Keratinocyte (primary cell): ENCODE measurements at places on chromosomes 6 and 20. TPM values are rescaled to one million over a fixed set of nuclear protein-coding genes. Genes with fewer than 3 reads are reported as not detected.
A peak's percentile ranks its signal among the peaks of the same experiment; 100 is the strongest.

GSTA1 gene
- polyA plus RNA-seq = not detected in 3 replicates

SLC22A1 gene
- 0.36 to 0.79 TPM (median 0.76 TPM) in 3 replicates for polyA plus RNA-seq

SCRT2 gene
- not detected in 3 replicates for polyA plus RNA-seq

FHL5 gene
- polyA plus RNA-seq = not detected in 3 replicates

EIF6 gene
- 206 to 285 TPM (median 283 TPM) in 3 replicates for polyA plus RNA-seq

DNA sequence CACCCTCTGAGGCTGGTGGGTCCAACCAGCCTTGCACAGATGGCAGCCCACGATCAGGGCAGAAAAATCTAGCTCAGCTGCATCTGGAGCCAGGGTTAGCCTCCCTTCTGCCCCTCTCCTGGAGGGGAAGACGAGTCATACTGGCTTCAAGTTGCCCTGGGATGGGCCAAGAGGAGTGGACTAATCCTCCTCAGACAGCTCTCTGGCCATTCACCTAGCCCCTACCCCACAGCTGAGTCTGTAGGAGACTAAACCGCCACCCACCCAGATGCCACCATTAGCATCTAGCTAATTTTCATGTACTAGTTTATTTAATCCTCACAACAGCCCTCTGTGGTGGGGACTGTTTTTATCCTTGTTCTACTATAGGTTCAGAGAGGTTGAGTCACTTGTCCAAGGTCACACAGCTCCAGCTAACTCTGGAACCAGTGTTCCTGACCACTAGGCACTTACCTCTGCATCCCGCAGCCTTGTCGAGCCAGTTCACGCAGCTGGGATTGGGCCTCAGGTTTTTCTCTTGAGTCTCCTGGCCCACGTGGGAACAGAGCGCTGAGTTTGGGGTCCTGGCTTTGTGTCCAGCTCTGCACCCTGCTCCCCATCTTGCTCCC, 48.5 kb upstream of the CCDC167 start:
- DNase-seq = no peak

DNA sequence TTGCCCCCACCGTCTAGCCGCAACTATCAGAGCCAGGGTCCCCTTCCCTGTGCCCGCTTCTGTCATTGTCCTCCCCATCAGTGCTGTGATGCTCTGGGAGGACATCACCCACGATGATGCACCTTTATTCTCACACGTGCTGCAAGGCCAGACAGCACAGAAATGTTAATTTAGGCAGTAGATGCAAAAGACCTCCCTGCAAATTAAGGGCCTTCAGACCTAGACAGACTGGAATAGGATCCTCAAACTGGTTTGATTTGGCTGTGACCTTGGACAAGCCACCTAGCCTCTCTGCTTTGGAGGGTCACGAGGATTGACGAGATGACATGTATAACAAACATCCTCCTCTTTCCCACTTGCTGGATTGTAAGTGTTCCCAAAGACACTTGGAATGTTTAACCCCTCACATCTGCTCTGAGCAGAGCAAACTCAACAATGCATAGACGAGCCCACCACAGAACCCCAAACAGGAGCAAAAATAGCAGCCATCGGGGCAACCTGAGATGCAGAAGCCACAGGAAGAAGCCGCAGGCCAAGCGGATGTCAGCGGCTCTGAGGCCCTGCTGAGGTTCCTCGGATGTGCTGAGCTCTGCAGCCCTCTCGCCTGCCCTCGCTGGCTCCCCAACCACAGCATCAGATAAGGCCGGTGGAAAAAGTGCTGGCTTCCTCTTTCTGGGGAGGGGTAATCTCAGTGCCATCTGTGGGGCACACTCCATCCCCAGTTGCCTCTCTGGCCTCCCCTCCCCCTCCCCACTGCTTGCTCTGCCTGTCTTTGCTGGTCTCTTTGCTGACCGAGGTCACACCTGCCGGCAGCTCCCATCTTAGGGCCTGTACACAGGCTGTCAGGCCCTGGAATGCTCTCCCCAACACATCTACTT, 35.3 kb downstream of the TOX2 start:
- DNase-seq = no peak

GRCh38 chr6:165573671-165574070, 89.4 kb downstream of the PDE10A start:
- no peak for DNase-seq

GRCh38 chr6:18132346-18132745, 9.9 kb upstream of the NHLRC1 start:
- no peak for DNase-seq

DNA sequence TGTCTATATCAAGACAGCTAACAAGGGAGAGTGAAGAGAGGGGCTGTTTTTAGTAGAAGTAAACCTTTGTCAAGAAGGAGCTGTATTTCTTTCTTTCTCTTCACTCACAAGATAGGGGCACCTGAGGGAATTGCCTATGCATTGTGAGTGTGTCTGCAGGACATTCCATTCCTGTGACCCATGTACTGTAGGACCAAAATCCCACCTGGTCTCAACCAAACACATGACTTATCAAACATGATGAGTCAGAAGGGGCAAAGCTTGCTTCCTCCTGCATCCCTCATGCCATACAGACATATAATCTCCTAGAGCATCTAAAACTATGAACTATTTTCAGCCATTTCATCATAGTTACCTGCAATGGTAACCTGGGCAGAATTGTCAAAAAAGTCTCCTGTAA, 21.8 kb downstream of the PKHD1 start:
- DNase-seq = peak; percentile 86

- DNase-seq = no peak
These were observed 100.8 kb upstream of the GPR6 start for GRCh38 chr6:109877028-109878004.

DNA sequence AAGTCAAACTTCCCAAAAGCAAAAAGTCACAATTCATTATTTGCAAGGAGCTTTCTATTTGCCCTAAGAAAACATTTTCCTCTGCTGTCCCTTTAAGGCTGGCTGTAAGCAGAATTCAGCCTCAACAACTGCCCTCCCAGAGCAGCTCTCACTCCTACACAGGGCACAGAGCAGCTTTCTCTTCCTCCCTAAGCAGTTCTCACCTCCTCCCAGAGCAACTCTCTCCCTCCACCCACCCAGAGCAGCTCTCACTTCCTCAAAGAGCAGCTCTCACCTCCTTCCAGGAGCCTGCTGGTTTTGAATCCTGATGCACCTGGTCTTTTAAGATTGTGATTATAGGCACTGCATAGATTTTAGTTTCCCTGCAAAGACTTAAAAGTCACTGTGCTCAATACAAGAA, 120.6 kb upstream of the TMEM181 start:
- no peak for DNase-seq
